Activated gamma-delta T cell treated with anti-CD3 and anti-CD28 coated beads, Interleukin-2, amount 50 U/mL, for 16 hours (primary cell): ENCODE measurements at places on chromosomes 3 and 15.

DNA sequence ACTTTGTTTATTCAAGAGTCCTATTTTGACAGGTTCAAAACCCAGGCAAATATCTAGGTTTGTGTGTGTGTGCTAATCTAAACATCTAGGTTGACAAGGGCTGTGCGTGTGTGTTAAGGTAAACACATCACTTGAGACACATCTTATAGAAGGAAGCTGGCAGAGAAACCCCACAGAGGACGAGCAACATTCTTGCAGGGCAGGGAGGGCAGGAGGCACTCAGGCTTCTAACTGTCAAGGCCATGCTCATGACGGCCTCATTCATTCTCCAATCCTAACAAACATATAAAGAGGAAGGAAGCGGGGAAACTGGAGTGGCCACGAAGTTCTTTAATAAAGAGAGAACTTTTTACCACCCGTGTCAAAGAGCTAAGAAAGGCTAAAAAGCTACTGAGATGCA, 43.4 kb downstream of the SLCO2A1 start:
- DNase-seq: no peak

DNA sequence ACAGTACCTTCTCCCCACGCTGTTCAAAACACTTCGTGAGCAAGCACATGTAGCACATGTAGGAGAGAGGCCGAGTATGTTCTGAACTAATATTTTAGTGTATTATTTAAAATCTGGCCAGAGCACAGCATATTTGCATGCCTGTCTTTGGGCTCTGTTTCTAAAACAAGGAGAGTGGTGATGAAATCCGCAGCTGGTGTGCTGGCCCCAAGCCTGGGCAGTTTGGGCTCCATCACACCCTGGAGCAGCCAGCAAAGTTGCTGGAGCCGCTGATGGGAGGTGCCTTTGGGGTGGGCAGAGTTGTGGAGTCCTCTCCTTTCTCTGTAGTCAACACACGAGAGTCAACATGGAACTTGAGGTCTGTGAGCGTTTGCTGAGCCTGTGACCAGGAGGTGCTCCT, 116.6 kb downstream of the SLCO3A1 start:
- no peak for DNase-seq

DNA sequence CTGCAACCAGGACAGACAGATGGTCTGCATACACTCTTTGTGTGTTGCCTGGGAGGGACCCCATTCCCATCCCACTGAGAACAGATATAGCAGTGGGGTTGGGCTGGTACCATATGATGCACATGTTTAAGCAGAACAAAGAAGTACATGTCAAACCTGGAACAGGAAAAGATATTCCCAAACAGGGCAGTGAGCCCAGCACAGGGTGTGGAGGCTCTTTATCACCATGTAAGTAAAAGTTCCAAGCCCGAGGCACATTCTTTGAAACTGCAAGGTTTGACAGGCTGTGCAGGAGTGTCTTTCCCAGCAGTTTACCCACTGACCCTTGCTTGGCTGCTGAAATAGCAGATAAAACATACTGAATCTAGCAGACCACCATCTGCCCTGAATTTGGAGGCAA, 5.3 kb upstream of the ZNF445 start:
- no peak for DNase-seq

- DNase-seq: no peak
Measured at GRCh38 chr15:69434238-69434637, 18.4 kb upstream of the RPLP1 start.

- no peak for DNase-seq
Measured at GRCh38 chr3:188149587-188149986, 4.4 kb upstream of the LPP start.

DNA sequence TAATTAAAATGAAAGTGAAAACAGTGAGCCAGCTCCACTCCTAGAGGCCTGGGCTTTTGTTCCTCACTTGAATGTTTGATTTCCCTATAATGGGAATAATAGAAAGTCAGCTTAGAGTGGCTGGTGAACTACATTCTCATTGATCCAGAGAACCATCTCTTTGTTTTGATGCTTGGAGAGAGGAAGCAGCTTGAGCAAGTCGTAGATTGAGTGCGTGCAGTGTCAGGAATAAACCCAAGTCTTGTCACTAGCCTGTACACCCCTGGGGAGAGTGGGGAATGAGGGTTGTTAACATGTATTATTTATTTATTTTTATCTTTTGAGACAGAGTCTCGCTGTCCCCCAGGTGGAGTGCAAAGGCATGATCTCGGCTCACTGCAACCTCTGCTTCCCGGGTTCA, 885 bp upstream of the LSG1 start:
- no peak for DNase-seq

GRCh38 chr3:44961888-44962287, 14.1 kb downstream of the ZDHHC3 start:
- DNase-seq: no peak

GRCh38 chr3:49717211-49717958, 2.1 kb downstream of the AMIGO3 start:
- DNase-seq: no peak

- no peak for DNase-seq
Measured at GRCh38 chr15:25465835-25466234, 27.0 kb upstream of the UBE3A start.

DNA sequence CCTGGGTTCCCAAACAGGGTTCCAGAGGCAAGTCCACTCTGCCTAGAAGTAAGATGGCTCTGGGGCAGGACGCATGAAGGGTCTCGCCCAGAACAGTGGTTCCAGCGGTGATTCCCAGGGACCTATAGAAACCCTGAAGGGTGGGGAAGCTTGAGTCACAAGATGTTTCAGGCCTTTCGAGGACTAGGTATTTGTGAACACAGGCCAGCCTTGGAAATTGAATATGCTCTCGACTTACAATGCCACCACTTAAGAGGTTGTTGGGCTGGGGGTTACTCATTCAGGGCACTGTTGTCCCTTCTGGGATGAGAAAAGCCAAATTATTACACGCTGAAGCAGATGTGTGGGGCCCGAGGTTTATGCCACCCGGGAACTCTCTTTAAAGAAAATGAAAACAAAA, 152.0 kb downstream of the TJP1 start:
- no peak for DNase-seq

DNA sequence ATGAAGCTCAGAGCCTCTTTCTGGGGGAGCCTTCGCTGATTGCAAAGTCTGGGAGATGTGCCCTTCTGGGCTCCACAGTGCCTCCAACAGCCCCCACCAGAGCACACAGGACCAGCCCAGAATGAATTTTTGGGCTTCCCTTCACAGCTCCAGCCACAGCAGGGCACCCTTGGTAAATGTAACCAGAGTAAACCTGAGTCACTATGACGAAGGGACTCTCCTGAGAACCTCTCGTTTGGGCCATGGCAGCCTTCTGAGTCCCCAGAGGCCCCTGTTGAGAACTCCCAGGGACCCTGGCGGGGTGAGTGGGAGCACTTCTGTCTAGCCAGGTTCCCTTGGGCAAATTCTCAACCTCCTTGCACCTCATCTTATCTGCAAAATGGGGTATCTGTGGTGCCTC, 20.8 kb downstream of the FAM3D start:
- no peak for DNase-seq

DNA sequence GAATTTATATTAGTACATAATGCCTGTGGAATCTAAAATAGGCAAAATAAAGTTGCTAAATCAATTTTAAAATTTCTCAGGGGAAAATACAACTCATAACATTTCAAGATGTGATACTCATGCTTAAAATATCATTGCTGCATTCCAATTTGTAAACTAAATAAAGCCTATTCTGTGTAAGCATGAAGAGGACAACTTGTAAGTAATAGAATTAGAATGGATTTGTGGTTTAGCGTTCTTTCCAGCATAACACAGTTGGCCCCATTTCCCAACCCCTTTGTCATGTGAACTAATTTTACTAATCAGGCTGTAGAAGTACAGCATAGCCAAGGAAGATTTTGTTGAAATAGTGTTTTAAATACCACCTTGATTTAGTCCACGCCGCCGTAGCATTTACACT, 437.2 kb downstream of the SI start:
- DNase-seq: no peak

- no peak for DNase-seq
Measured at GRCh38 chr3:33194303-33194702, 24.3 kb downstream of the SUSD5 start.
